ENCODE measurements at places on chromosomes 12 and 14. TPM values are rescaled to one million over a fixed set of nuclear protein-coding genes. Genes with fewer than 3 reads are reported as not detected.

Gene BMP4
- total RNA-seq, result 95.3 TPM

Gene CIROP
- total RNA-seq, result not detected

Gene TEX22
- not detected for total RNA-seq

Gene PFDN5
- 454 TPM for total RNA-seq

Gene ACOT4
- total RNA-seq, result 1.4 TPM

Data from mammary microvascular endothelial cell (primary cell).